ENCODE measurements at places on chromosomes 3 and 15.
A peak's percentile ranks its signal among the peaks of the same experiment; 100 is the strongest.

- DNase-seq, result no peak
These were observed 610 bp downstream of the MAP4 start for GRCh38 chr3:48015431-48016180.

DNA sequence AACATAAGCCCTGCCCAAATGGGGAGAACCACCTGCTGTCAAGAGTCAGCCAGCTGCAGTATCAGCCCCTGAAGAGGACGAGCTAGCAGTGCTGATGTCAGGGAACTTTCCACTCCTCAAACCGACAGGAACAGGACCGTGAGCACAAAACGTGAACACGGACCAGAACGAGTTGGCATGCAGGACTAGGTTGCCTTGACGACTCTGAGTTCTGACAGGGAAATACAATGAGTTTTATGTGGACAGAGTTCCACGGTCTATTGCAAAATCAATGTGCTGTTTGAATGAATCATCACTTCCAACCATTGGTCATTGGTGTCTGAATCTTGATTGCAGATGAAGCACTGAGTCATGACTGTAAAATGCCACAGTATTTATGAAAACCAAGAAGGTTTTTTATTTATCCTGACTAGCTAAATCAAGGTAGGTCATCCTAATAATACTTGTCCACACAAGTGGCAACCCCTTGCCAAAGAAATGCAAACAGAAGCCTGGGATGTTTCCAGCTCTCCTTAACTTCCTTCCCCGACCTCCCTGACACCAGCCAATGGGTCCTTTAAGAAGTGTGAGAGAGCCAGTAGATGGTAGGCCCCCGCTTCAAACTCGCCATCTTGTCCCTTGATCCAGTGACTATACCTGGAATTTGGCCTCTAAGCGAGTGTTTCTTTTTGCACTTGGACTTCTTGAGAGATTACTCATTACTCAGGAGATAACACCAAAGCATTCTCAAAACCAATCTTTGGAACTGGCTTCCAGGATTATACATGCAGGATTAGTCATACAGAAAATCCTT, 119.6 kb downstream of the ASB7 start:
- peak; percentile 100 for DNase-seq

GRCh38 chr15:90674476-90674875, 42.7 kb upstream of the BLM start:
- DNase-seq, result no peak

DNA sequence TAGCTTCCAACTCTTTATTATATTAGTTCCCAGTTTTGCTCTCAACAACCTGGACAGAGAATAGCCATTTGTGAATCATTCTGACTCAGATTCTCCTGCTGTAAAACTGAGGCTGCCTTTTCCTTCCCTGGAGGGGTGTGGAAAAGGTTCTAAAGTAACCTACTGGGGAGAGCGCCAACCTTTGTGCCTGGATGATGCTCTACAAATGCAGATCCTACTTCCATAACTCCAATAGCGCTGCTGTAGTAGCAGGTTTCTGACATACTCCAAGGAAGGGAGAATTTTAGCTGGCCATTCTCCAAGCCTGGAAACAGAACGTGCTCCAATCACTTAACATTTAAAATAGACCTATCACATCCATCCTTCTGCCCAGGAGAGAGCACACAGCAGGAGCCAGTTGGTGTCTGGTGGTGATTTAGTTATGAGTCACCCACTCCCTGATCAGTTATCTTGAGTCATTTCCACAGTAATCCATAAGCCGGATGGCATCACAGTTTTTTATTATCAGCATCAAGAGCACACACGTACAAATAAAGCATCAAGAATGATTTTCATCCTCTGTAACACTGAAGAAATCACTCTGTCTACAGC, 38.3 kb downstream of the MYH15 start:
- peak; percentile 83 for DNase-seq

DNA sequence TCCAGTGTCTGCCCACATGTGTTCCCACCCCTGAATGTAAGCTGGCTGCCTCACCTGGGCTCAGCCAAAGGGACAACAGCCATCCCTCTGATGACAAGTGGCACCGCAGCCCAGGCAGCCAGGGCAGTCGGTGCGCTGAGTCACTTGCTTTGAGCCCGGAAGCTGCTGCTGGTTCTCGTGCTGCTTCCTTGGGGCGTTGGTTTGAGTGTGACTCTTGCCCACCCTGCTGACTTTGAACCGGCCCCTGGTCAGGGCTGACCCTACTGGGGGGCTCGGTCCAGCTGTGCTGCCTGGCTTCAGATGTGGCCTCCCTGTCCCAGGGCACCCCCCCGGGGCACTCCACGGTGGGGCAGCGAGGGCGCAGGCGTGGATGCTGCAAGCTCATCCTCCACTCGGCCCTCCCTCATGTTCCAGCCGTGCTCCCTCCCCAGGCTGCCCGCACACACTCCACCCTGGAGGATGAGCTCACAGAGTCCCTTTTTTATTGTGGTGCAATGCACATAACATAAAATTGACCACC, 62.1 kb downstream of the EFCAB12 start:
- DNase-seq, result no peak

GRCh38 chr15:78175330-78175729, 26.2 kb downstream of the IDH3A start:
- DNase-seq, result no peak

- DNase-seq, result no peak
These were observed 41.3 kb downstream of the NMNAT3 start for GRCh38 chr3:139636511-139636910.

DNA sequence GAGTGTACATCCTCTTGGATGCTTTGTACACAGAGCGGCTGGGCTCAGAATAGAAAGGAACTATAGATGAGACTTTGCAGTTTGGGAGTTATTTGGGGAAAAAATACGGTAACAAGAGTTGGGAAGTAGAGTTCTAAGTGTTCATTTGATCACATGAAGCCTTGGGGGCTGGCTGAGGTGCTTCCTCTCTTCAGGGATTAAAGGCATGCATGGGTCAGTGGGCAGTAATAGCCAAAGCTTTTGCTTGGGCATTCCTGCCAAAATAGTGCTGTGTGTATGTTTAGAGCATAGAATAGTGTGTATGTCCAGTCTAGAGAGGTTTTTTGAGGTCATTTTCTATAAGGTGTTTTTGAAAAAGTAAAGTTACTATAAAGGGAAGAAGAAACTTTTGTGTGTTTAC, 12.8 kb downstream of the AKAP13 start:
- no peak for DNase-seq

- DNase-seq, result no peak
These were observed 287.6 kb upstream of the STT3B start for GRCh38 chr3:31244929-31245817.

DNA sequence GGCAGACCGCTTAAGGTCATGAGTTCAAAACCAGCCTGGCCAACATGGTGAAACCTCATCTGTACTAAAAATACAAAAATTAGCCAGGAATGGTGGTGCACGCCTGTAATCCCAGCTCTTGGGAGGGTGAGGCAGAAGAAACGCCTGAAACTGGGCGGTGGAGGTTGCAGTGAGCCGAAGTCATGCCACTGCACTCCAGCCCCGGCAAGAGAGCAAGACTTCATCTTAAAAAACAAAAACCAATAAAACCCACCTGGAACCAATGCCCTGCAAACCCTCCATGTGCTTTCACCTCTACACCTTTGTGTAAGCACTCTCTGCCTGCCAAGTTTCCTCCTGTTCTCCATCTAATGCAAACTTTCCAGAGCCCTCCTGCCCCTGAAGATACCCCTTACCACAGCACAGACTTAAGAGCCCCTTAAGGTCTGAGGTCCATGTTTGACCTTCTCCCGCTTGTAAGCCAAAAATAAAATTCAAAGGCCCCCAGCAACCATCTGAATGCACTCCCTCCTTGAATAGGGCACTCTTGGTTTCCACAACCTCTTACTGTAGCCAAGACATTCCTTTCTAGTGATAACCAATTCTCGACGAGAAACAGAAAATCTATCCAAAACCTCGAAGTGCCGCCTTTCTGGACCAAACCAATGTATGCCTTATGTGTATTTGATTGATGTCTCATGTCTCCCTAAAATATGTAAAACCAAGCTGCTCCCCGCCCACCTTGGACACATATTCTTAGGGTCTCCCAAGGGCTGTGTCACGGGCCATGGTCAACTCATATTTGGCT, 3.0 kb downstream of the RPL32 start:
- DNase-seq, result no peak

DNA sequence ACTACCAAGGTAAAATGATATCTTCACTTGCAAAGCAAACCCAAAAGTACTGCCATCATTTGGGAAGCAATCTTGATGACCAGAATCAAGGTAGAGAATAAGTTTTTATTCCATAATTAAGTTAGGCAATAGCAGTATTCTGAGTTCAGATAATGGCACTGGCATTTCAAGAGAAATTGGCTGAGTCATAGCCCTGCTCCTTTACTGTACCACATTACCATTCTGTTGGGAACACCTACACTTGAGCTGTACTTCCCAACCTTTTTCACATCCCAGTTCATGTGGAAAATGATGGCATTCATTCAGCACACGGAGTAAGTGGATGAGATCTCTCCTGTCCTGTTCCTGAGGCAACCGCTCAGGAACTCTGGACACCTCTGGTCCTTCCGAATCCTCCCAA, 311.6 kb upstream of the TPRG1 start:
- DNase-seq, result no peak

DNA sequence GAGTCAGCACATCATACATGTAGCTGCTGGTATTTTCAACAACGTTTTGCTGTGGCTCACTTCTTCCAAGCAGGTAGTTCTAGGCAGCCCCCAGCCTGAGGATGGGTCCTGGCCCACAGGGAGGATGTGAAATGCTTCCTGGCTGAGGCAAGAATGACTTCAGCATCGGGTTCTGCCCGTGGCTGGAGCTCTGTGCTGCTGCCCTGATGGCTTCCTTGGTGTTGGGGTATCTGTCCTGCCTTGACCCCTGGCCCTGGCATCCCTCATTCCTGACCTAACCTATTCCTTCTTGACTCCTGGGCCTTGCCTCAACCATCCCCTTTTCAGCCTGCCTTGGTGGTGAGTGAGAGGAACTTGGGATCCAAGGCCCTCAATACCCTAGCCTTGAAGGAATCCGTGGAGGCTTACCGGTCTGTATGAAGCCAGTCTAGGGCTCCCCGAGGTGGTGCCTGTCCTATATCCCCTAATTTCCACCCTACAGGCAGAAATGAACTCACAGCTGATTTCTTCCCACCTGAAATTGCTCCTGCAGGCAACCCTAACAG, 300.6 kb downstream of the TLE3 start:
- DNase-seq, result no peak

- no peak for DNase-seq
These were observed 9.1 kb downstream of the SEMA6D start for GRCh38 chr15:47726399-47726823.

DNA sequence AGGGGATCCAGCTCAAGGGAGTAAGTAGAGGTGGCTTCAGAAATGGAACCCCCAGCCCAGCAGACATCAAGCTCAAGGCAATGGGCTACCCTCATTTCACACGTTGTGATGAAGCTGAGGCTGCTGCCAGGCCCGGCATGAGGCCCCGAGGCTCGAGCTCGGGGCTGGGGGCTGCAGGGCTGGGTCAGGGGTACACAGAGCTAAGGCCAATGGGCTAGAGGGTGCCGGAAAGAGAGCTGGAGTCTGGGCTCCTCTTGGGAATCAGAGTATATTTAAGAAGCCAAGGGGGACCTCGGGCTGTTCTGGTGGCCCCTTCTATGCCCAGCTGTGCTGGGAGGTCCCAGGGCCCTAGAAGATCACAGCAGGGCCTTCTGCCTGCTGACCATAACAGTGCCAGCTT, 7.4 kb downstream of the PRSS50 start:
- DNase-seq, result no peak

DNA sequence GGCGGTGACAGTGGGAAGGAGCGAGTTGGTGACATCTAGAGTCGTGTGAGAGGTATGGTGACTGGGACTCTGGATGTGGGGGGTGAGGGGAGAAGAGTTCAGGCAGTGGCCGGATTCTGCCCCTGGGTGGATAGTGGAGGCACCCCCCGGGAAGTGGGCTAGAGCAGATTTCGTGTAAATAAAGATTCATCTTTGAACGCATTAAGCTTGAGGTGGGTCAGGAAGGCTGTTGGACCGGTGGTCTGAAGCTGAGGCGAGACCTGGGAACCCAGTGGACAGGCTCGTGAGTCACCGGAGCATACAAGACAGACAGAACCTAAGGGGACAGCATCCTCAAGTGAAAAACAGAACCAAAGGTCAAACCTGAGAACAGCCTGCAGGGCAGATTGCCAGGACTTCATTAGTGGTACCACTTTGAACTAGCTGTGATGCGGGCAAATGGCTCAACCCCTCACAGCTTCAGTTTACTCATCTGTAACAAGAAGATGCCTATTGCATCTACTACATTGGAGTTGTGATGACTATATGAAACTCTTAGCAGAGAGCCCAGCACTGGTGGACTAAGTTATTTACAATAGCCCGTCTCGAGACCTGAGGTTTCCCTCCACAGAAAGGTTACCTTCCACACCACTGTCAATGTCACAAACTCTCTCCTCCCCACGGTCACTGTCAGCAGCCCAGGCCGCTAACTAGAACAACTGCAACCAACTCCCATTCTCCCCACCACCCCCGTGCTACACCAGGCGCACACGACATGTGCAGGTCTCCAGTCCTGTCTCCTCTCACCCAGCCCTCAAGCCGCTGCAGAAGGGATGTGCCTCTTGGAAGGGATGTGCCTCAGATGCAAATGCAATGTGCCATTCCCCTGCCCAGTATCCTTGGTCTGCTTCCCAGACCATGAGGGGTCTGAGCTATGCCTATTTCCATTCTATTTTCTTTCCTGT, 901 bp upstream of the CLN6 start:
- no peak for DNase-seq

- no peak for DNase-seq
These were observed 72.3 kb upstream of the GAP43 start for GRCh38 chr3:115551016-115551415.

DNA sequence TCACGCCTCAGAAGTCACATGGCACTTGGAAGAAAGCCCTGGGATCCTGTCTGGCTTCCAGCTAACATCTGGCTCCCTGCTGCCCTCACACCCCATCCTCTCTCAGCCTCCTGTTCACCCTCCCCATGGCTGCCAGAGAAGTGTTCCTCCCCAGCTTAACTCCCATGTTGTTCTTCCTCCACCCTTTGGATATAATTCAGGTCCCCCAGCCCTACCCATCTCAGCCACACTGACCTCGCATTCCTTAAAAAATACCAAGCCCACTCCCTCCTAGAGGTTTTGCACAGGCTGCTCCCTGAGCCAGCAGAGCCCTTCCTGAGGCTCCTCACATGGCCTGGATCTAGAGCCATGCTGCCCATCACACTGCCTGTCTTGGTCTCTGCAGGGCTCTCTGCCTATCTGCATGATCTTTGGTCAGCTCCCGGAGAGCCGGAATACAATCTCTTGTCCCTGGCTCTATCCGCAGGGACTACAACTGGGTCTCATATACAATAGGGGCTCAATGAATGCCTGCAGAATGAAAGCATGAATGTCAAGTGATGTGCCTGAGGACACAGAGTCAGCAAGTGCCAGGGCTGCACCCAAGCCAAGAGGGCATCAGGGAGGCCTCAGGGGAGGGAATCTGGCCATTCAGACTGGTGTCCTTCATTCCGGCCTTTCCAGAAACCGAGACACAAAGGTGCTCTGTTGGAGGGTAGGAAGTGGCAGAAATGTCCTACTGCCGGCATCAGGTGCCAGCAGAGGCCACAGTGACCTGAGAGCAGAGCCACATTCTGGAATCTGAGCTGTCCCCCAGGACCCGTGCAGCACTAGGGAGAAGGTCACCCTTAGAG, 3.8 kb upstream of the TKT start:
- no peak for DNase-seq

- DNase-seq, result no peak
These were observed 43.5 kb downstream of the SCN5A start for GRCh38 chr3:38605981-38606380.

All from stromal cell of bone marrow (primary cell).